CD14-positive monocyte (primary cell): ENCODE measurements at places on chromosomes 12 and 14.

DNA sequence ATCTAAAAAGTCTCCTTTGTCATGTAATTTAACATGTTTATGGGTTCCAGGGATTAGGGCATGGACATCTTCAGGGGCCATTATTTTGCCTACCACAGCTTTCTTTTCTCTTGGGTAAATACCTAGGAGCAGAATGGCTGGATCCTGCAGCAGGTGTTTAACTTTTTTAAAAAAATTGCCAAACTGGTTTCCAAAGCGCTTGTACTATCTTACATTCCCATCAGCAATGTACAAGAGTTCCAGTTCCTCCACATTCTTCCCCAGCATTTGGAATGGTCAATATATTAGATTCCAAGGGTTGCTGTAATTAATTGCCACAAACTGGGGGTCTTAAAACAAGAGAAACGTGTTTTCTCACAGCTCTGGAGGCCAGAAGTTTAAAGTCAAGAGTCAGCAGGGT is 27.7 kb upstream of the MYL2 start:
- no peak for DNase-seq

DNA sequence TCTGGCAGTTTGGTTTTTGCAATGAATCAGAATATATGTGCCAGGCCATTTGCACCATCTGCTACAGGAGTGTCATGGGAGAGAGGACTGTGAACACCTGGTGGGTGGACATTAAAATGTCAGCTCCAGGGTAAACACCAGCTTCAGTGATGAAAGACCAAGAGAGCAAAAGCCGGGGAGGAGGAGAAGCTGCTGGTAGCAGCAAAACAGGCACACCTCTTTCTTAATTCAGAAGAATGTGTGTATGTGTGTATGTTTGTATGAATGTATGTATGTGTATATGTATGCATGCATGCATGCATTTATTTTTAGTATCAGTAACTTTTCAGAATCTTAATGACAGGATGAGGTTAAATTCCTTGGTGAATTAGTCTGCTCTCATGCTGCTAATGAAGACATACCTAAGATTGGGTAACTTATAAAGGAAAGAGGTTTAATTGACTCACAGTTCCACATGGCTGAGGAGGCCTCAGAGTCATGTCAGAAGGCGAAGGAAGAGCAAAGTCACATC is 357.4 kb upstream of the PRICKLE1 start:
- no peak for DNase-seq

GRCh38 chr14:105120056-105120455 is 48.5 kb downstream of the JAG2 start:
- DNase-seq = no peak

DNA sequence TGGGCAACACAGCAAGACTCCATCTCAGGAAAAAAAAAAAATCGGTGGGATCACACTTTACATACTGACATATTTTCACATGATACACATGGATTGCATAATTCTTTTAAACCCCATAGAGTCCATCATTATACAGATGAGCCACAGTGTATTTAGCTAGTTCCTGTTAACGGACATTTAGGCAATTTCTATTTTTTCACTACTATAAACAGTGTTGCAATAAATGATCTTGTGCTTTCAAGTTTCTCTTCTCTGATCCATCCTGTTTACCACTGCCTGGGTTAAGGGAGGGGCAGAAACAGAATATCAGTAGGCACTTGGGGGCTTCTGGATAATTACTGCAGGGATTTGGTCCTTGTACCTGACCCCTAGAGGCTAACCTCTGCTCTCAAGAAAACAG is 43.4 kb upstream of the SPTLC2 start:
- peak; percentile 89 for DNase-seq

GRCh38 chr14:77508249-77508648 is 9.6 kb upstream of the ISM2 start:
- DNase-seq = no peak

DNA sequence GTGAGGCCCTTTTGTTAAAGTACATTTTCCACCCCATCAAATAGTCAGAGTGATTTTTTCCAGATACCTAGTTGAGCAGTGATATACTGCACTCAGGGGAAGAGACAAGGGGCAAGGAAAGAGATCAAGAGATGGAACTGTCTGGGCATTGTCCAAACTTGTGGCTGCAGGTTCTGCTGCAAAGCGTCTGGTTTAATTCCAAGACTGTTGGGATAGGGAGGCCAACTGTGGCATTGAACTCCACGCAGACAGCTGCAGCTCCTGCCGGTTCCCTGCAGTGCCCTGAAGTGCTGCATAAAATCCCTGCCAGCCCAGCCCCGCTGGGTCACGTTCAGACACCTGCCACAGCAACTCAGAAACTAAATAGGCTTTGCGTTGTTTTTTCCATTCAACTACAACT is 30.5 kb downstream of the RPH3A start:
- DNase-seq = no peak

DNA sequence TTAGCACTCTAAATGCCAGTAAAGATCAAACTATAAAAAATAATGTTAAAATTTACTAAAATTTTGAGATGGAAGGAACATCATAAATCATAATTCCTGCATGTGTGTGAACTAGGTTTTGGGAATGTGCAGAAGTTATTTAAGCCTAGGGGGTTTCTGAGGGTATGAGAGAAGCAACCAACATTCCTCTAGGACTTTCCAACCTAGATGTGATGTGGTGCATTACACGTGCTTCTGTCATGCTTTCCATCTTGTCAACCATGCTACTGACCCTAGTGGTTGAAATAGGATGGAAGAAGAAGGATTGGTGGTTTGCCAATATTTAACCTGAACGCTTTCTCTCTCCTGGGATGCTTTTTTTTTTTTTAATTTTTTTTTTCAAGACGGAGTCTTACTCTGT is 209.3 kb downstream of the AEBP2 start:
- no peak for DNase-seq
